ENCODE measurements at places on chromosomes 12 and 14.

DNA sequence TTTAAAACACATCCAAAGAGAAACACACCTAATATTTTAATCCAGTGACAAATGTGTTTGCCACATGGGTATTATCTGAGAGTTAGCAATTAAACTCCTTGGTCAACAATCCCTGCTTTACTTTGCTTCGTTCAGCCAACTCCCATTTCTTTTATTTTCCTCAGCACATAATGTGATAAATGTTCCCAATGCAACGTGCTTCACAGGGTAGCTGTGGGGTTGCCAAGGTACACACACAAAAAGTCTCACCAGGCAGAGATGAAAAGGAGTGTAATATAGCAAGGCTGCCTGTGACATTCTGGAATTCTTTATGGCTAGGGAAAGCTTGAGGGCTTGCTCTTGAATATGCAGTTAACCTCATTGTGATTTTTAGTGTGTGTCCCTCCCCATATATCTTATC, 208.0 kb upstream of the DIO2 start:
- no peak for DNase-seq

DNA sequence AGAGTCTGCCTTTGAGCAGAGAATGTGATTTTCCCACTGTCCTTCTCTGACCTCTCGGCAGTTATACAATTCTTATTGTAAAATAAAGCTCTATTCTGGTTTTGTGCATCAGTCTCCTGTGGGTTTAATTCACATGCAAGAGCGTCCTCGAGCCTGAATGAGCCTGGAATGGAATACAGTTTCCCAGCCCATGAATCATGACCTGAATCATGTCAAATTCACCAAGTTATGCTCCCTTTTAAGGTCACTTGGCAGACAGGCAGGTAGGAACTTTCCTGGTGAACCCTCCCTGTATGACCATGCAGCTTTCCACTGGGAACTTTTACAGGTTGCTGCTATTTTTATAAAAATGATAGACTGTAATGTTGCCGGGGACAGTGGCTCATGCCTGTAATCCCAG, 41.7 kb downstream of the BICD1 start:
- DNase-seq = no peak

DNA sequence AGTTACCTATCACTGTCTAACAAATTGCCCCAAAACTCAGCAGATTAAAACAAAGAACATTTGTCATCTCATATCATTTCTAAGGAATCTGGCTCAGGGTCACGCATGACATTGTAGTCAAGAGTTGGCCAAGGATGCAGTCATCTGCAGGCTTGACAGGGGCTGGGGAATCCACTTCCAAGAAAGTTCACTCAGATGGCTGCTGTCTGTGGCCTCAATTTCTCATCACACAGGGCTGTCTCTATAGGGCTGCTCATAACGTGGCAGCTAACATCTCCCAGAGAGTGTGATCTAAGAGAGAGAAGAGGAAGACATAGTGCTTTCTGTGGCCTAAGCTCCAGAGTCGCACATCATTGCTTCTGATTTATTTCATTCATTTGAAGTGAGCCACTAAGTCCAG, 17.0 kb upstream of the IL22 start:
- no peak for DNase-seq

- DNase-seq = no peak
Observed at GRCh38 chr14:24315807-24316596, 4.7 kb downstream of the LTB4R start.

- peak; percentile 83 for DNase-seq
Observed at GRCh38 chr12:65999564-66000280, 130.8 kb downstream of the LLPH start.

- DNase-seq = no peak
Observed at GRCh38 chr12:51905471-51906429, 1.6 kb upstream of the ACVRL1 start.

- DNase-seq = no peak
Observed at GRCh38 chr12:23535441-23535840, 414.0 kb downstream of the SOX5 start.

DNA sequence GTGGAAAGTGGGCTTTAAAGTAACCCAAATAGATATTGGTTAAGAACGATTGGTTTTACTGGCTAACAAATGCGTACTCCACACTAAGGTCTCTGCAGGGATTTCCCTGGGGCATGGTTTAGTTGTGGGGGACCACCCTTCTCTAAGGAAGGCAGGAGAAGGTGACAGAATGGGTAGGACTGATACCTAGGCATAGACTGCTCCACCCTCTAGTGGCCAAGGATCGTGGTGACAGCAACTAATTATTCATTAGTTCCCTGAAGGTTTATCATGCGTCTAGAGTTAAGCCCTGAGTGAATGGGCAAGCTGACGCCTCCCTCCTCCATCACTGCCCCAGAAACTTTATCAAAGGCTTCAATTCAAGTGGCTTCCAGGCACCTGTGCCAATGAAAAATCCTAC, 9.1 kb downstream of the FAM181A start:
- DNase-seq = no peak

- DNase-seq = no peak
Observed at GRCh38 chr14:95507701-95508103, 8.7 kb downstream of the SYNE3 start.

- no peak for DNase-seq
Observed at GRCh38 chr12:46205294-46205693, 63.5 kb downstream of the SLC38A1 start.

- no peak for DNase-seq
Observed at GRCh38 chr12:57877876-57878275, 31.3 kb upstream of the CTDSP2 start.

GRCh38 chr12:28958553-28959195, 190.4 kb upstream of the FAR2 start:
- DNase-seq = no peak

- no peak for DNase-seq
Observed at GRCh38 chr14:100325231-100325632, 2.1 kb downstream of the SLC25A47 start.

- no peak for DNase-seq
Observed at GRCh38 chr14:106395456-106396050, 869.2 kb downstream of the TMEM121 start.

DNA sequence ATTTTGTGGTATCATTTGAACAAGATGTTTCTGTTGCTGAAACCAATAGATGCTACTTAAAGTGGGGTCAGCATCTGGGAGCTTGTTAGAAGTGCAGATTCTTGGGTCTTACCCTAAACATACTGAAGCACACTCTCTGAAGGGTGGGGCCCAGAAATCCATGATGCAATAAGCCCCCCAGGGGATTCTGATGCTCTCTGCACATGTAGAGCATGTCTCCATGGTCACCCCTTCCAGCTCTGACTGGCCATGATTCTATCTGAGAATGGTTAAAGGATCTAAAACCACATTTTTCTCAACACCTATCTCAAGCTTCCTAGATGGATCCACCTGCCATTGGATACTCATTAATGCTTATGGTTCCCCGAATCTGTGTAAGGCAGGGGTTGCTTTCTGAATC, 20.4 kb downstream of the JDP2 start:
- DNase-seq = no peak

- no peak for DNase-seq
Observed at GRCh38 chr12:22228022-22228875, 106.3 kb downstream of the ST8SIA1 start.

- DNase-seq = no peak
Observed at GRCh38 chr14:58535044-58535443, 102.7 kb upstream of the DACT1 start.

DNA sequence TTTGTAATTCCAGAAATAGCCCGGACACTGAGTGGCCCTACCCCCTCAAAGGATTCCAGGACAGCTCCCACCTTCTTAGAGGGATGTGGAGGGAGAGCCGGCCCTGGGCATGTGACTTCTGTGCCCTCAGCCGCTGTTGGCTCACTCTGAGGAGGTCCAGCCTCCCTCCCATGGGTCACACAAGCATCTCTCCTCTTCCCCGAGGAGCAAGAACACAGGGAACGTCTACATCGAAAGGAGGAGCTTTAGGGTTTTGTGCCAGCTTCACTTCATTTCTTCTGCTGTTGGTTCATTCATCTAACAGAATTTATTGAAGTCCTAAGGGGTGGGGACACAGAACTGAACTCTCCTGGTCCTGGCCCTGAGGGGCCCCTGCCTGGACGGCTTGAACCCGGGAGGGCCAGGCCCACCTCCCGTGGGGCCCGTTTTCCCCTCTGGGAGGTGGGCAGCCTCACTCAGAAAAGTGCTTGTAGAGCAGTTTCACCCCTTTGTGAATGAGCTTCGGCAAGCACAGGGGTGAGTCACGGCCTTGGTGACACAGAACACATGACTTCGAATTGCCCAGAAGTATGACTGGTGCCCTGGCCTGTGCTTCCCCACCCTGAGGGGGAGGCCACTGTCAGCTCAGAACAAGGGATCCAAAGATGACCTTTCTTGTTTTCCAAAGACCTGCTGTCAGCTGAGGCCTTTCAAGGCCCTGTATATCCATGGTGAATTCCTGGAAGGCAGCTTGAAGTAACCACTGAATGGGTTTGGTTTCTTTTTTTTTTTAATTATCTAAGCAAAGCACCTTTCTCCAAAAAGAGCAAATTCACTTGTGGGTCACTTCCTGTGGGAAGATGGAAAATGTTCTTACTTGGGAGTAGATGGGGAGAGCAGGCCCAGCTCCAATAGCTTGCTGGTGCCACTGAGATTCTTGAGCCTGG, 39.2 kb downstream of the NFKBIA start:
- no peak for DNase-seq

DNA sequence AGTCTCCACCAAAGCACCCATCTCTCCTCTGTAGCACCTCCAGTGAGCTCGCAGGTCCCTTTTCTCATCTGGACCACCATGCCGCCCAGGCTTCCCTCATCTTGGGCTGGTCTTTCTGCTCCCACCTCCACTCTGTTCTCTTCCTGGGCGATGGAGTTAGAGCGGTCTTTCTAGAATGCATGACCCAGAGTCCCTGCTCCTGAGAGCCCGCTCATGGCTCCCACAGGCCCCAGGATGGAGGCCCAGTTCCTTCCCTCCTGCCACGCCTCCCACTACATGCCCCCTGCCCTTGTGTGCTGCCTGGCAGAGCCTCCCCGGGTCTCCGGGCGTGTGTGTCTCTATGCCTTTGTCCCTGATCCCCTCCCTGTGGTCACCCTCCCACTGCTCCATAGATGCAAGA, 100.7 kb upstream of the RTL1 start:
- DNase-seq = no peak

DNA sequence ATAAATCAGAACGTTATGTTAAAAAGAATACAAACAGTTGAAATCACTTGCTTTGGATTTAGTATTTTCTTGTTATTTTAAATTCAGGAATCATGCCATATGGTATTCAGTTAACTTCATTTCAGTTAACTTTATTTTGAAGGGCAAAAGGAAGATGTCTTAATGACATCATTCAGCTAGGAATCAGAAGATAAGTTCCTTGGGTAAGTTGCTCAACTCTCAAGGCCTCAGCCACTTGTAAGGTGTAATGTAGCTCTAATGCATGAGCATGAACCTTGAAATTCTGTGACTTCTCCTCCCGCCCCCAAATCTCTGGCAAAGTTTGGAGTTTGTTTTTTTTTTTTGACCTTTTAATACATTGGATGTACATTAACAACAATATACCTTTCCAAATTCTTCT, 42.6 kb downstream of the FRS2 start:
- no peak for DNase-seq

GRCh38 chr12:115774148-115774895, 503.2 kb downstream of the MED13L start:
- DNase-seq = no peak

GRCh38 chr14:75132382-75133086, 5.7 kb upstream of the NEK9 start:
- DNase-seq = peak; percentile 35
